Activated T-helper 1 cell treated with anti-CD3 and anti-CD28 coated beads, Interleukin-2, amount 50 U/mL, for 16 hours (primary cell): ENCODE measurements at places on chromosomes 4 and X.

DNA sequence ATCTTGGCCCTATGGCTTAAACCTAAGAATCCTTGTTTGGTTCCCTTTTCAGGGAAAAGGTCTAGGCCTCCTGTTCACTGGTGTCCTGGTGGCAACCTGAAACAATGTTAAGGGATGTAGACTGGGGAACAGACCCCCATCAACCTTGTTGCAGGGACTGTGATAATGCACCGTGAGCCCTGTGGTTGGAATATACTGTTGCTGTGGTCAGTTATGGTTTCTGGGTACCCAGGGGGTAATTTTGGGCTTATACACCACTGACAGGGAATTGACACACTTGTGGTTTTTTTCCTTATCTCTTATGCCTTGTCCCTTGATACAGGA lies 64.0 kb upstream of the WDR1 start:
- DNase-seq, result no peak

GRCh38 chr4:110667670-110668069 lies 44.8 kb upstream of the PITX2 start:
- DNase-seq, result no peak

GRCh38 chrX:41499195-41499594 lies 52.1 kb downstream of the NYX start:
- no peak for DNase-seq

DNA sequence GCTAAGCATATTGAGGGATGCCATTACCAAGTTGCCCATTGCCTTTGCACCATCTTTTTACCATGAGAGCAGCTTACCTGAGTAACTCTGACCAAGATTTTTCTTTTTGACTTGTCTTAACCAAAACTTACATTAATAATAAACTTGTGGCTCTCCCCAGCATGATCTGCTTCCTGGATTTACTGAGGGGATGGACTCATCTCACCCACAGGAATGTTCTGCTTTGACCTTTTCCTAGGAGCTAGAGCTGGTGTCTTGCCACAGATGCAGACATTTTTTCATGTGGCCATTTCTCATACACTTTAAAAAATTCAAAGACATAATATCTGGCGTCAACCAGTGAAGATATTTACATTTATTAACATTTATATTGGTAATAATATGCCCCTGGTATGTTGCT lies 79.2 kb upstream of the EFHC2 start:
- DNase-seq, result no peak

GRCh38 chr4:89308161-89308500 lies 531 bp upstream of the GPRIN3 start:
- no peak for DNase-seq

DNA sequence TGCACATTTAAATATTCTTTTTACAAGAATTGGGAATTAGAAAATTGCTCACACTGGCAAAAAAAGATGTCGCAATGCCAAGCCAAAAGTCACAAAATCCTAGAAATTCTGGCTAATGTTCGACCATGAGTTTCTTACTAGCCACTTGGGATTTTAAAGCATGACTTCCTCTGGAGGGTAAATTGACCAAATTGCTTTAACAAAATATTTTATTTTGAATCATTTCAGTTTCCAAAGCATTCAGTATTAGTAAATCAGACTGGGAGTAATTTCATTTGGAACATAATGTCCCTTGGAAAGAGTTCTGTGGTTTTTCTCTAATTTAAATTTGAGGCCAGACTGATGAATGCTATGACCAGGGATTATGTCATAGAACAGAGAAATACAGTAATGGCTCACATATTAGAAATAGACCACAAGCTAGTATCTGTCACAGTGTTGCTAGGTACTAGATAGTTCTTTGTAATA lies 7.6 kb upstream of the CXCL5 start:
- DNase-seq, result no peak

GRCh38 chrX:86946569-86946968 lies 571.0 kb upstream of the KLHL4 start:
- no peak for DNase-seq

DNA sequence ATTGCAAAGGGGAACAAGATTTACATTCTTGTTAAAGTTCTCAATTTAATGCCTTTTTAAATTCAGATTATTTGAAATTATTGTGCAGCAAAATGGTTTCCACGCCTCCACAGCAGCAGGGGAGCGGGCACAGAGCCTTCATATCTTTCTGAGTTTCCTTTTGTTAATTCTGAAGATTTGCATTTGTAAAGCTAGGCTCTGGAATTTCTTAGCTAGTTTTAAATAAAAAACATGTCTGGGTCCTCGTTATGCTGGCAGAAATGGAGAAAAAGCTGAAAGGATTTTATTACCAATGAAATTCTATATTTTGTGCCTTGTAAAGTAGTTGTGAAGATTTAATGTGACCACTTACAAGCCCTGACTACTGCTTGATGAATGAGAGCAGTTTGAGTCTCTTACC lies 40.8 kb upstream of the MAGED1 start:
- no peak for DNase-seq

DNA sequence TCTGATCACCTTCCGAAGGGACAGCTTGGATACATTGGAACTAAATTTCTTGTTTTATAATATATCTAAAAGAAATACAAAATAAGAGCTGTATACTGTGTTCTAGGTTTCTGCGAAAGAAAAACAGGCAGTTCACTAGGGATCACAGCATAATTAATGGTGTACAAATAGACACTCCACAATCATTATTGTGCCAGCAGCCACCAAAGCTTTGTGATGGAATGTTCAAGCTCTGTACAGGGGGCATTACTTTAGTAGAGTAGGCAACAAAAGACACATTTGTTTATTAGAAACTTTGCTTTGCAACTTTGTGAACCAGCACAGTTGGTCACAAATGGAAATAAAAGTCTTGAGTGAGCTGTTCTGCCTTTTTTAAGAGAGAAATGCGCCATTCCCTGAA lies 49.3 kb downstream of the SGMS2 start:
- DNase-seq, result no peak

DNA sequence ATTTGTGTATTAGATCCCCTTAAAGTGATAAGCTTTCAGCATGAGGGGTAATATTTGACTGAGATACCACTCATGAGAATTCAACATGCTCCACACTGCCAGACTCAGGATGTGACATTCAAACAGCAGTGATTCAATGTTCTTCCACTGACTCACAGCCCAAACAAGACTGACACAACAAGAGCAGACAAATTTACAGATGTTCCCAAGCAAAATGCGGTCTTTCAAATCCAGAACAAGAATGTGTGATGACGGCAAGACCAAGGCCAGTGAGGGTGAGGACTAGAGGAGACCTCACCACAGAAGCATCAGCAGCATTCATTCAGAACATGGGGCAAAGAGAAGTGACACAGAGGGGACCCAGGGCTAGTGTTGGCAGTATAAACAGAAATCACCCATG lies 99.3 kb upstream of the GRIA3 start:
- DNase-seq, result no peak

- no peak for DNase-seq
These were observed 2.1 kb downstream of the LEF1 start for GRCh38 chr4:108166441-108167315.

GRCh38 chr4:82352825-82353366 lies 20.9 kb downstream of the HNRNPD start:
- no peak for DNase-seq

DNA sequence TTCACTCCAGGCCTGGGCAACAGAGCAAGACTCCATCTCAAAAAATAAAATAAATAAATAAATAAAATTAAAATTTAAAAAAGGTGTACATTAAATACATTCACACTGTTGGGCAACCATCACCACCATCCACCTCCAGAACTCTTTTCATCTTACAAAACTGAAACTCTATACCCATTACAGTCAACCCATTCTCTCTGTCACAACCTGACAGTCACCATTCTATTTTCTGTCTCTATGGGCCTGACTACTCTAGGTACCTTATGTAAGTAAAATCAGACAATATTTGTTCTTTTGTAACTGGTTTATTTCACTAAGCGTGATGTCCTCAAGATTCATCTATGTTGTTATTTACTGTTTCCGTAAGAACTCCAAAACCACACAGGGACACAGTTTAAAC lies 59.6 kb downstream of the FRYL start:
- no peak for DNase-seq

DNA sequence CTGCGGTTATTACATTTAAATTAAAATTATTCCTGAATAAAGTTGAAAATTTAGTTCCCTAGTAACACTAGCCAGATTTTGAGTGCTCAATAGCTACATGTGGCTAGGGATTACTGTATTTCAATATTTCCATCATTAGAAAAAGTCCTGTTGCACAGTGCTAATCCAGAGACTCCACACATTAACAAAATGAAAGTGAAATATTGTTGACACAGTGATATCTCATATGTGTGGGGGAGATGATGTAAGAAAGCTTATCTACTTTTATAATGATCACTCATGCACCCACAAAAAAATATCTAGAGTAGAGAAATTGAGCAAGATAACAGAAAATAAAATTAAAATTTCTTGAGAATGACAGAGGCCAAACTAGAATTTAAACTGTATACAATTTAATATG lies 74.9 kb downstream of the MAGEB10 start:
- no peak for DNase-seq

DNA sequence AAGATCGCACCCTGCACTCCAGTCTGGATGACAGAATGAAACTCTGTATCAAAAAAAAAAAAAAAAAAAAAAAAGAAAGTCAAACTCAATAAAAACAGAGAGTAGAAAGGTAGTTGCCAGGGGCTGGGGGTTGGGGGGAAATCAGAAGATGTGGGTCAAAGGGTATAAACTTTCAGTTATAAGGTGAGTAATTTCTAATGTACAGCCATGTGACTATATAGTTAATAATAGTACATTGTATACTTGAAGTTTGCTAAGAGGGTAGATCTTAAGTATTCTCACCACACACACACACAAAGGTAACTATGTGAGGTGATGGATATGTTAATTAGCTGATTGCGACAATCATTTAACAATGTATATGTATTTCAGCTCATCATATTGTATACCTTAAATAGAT lies 11.5 kb downstream of the HERC6 start:
- no peak for DNase-seq

GRCh38 chrX:153443476-153444332 lies 2.2 kb downstream of the TREX2 start:
- DNase-seq, result no peak

GRCh38 chr4:16207409-16207808 lies 18.9 kb downstream of the TAPT1 start:
- DNase-seq, result no peak

DNA sequence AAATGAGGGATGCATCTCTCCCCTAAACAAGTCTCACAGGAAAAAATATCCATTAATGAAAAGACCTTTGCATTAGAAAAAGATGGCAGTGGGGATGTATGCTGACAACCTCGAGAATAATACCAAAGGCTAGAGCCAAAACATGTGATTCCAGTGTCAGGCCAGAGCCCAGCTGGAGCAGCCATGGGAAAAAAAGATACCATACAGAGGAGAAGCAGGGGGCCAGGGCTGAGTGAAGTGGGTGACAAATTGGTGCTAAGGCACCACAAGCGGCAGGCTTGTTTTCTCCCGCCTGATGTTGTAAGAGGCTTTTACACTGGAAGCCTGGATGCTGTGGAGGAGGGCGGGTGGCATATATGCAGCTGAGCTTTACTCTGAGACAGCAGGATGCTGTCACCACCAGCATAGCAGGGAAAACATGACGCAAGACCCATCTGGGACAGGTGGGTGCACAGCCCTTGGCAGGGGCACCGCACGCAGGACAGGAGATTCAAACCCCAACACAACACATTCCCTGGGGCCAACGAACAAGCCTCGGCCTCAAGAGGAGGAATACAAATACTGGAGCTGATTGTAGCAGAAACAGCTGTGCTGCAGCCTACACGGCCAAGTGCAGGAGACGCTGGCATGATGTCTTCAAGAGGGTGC lies 91.9 kb downstream of the TSPAN5 start:
- no peak for DNase-seq
